ENCODE measurements at places on chromosomes 13 and 19.

- no peak for DNase-seq
Measured at GRCh38 chr13:98581971-98582702, 5.2 kb upstream of the STK24 start.

DNA sequence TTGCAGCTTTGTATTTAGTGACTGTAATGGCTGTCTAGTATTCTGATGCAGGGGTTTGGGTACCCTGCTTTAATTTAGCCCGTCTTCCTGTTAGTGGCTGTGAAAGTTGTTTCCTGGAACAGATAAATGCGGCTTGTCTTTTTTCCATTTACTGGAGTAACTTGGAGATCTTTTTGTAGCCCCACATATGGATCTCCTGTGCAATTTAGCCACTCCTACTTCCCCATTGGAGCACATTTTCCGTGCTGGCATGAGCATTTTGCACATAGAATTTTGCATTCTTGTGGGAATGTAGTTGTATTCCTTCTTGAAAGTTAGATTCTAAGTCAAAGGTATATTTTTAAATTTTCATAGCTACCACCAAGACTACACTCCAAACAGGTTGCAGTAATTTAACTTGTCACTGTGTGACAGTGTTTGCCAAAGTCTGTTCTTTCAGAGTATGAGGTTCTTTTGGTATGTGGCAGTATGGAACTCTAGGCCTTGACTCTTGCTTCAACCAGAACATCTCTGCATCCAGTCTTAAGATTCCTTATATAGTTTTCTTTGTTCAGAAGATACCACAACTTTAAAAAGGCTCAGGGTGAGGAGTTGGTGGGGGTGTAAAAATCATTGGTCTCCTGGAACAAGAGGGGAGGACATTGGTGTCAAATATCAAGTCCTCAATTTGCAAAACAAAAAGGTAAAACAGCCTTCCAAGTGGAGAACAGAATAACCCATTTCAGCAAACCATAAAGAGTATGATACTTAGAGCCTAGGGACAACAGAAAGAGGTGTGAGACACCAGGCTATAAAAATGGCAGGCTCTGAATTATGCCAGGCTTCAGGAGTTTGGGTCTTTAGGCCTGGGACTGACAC, 21.1 kb upstream of the CCDC97 start:
- DNase-seq = no peak

DNA sequence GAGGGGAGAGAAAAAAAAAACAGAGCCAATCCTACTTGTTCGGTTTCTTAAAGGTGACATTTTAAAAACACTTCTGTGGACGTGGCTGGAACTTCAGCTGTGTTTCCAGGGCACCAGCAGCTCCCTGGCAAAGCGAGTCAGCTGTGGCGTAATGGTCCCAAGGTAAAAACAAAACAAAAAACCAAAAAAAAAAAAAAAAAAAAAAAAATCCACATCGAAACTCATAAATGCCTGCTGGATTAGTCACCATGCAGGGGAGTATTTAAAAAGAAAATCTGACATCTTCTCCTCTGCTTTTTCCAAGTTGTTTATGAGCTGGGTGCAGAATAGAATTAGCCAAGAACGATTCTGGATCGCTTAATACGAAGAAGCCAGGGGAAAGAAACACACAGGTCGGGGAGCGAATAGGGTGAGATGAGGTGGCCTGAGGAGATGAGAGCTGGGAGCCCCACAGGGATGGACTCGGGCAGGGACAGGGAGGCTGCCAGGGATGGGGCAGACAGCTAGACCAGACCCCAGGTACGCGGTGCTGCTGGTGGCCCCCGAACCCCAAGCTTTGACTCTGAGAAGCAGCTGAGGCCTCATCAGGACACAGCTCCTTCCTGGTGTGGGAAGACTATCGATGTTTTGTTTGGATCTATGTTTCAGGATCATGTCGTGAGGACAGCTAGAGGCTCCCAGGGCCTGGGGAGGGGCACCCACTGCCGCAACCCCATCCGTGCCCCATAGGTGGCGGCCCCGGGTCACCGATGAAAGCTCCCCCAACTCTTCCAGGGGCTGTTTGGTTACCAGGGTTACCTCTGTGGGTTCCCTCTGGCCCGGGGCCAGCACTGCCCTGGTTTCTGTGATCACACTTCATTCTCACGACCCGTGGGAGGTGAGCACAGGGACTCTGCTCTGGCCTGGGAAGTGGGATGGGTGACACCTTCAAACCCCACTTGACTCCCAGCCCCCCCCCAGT, 3.1 kb upstream of the CTXN1 start:
- DNase-seq = peak; percentile 36

GRCh38 chr13:22629374-22629773, 551.4 kb upstream of the SGCG start:
- DNase-seq = no peak

GRCh38 chr13:23778002-23778652, 111.1 kb downstream of the MIPEP start:
- DNase-seq = no peak

GRCh38 chr13:97279913-97280312, 57.8 kb downstream of the MBNL2 start:
- no peak for DNase-seq

- no peak for DNase-seq
Measured at GRCh38 chr13:28478127-28478526, 16.8 kb downstream of the FLT1 start.

DNA sequence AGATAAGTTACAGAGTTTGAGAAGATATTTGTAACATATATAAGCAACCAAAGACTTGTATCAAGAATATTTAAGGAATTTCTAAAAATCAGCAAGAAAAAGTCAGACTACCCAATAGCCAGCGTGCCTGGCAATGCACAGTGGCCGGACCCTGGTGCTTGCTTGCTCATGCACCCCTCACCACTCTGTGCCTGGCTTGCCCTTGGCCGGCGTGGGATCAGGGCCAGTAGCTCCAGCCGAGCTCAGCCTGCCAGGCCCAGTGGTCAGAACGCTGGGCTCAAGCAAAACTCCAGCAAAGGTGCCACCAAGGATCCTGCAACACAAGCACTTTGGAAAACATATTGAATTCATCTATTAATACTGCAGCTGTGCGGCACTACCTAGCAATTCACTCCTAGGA, 95.1 kb downstream of the KATNAL1 start:
- no peak for DNase-seq

DNA sequence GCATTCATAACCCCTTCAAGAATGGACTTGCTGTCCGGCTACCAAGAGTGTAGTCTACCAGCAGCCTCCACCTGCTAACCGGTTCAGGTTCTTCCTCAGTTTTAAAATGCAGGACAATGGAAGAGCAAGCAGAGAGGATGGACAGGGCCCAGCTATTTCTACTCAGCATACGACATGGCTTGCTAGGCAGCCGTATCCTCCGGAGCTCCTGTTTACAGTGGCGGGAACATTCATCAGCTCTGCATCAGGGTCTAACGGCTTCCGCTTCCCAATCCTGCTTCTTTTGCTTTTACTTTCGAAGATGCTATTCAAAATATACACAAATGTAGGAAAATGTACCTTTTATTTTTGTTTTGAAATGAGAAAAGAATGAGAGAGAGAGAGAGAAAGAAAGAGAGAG, 118.5 kb downstream of the TRPC4 start:
- no peak for DNase-seq

DNA sequence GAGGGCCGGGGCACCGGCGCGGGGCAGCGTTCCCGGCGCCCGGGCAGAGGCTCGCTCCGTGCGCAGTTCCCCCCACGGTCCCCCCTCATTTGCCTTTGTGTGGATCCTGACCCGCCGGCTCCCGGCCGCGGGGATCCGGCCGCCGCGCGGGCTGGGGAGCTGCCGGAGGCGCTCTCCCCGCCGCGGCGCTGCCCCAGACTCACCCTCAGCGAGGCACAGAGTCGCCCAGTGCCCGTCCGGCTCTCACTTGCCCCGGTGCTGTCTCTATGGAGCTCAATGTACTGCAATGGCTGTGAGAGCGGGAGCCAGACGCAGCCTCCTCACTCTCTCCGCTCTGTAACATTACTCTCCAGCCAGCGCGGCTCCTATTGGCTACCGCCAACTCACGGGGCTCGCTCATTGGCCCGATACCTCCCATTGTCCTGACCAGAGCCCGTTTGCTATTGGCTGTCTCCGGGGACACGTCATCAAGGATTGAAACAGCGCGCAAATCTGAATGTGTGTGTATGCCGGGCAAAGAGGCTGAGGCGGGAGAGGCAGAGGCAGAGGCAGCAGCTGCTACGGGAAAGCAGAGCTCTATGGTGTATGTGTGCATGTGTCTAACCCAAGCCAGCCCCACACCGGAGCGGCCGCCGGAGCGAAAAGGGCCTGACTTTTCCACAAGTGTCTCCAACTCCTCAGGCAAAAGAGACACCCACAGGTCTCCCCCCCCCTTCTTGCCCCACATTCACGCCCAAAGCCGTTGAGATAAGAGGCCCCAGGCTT, at the start of gene HMGB1:
Gene HMGB1, minus strand, starts transcription at position 344 of the 765 bp plus-strand sequence. CDS start 2,256 bp downstream, outside the sequence.
- DNase-seq = peak; percentile 96

- DNase-seq = peak; percentile 94
Measured at GRCh38 chr13:49247643-49248621, at the start of gene CDADC1. Gene CDADC1, plus strand, starts transcription at chr13:49247925. Its CDS starts 113 bp downstream, at chr13:49248038.

DNA sequence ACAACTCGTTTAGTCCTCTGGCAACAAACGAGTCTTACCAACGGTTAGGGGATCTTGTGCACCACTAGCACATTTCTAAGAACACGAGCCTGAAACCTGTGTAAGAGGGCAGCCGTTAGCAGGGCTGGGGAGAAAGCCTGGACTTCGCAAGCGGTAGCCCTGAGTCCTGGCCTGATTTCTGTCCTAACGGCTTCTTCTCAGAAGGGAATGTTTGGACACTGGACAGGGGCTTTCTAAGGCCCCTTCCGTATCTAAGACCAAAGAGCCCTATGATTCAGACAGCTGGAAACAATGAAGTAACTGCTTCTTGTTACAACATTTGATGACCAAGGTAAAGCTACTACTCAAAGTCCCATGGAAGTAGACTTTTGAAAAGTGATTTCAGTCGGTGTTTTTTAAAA, 2.2 kb downstream of the ANKRD10 start:
- no peak for DNase-seq

DNA sequence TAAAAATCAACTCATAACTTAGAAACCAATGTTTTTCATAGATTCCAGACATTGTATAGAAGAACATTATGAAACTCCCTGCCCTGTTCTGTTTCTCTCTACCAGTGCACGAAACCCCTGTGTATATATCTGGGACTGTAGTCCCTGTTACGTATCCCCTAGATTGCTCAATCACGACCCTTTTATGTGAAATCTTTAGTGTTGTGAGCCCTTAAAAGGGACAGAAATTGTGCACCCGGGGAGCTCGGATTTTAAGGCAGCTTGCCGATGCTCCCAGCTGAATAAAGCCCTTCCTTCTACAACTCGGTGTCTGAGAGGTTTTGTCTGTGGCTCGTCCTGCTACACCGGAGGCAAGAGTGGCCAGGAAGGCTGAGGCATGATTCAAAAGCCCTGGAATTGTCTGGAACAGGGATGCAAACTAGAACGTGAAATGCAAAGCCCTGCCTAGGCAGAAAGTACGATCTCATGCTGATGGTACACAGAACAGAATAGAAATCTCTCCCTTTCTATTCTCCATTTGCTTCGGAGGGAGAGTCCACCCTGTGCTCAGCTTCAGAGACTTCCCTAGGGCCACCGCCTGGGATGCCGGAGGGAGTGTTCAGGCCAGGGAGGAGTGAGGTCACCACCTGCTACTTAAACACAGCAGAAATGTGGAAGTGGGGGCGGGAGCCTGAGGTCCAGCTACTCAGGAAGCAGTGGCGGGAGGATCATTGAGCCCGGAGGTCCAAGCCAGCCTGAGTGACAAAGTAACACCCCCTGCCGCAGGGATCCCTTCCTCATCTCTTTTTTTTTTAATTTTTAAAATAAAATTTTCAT, 758 bp upstream of the ZNF888 start:
- no peak for DNase-seq

DNA sequence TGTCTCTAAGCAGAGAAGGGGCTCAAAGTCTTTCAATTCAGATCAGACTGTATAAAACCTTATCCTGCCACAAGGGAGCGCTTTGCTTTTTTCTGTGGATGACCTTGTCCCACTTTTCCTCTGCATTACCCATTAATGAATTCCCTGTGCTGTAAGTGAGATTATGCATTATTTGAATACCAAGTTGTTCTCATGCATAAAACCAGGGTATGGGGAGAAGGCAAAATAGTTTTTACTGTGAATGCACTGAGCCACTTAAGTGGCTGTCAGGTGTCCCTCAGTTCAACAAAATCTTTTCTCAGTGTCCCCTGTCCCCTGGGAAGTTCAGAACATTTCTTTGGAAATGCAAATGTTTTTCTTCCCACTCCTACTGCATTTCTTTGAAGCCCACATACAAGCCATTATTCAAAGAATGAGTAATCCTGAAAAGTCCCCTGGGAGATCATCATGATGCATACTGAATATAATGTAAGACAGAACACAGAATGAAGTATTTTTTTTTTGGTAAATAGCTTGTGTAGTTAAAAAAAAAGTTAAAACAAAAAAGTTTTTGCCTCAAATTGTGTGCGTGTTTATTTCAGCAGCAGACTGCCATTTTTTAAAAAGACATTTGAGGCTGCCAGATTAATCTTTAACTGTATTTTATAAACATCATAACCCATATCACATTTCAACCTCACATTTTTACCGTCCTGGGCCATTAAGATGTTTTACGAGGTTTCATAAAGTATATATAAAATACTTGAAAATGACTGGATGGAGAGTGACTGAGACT, 506.7 kb upstream of the PCDH9 start:
- DNase-seq = no peak

GRCh38 chr13:32589471-32589870, 3.2 kb downstream of the PDS5B start:
- DNase-seq = no peak

GRCh38 chr19:9306443-9306842, 3.2 kb downstream of the ZNF699 start:
- no peak for DNase-seq

DNA sequence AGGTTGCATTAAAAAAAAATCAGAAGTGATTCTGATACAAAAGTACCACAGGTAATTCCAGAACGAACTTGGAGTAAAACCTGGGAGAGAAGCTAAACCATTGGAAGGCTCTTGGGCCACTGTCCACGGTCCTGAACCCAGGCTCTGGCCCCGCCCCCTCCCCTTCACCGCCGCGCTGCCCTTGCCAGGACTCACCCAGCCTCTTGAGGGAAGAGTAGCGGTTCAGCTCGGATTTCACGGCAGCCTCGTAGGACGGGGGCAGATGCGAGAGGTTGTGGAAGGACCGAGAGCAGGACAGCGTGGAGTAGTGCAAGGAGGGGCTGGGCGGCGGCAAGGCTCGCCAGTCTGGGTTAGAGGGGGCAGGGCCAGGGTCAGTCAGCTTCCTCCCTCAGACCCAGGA, 5.7 kb downstream of the SHISA7 start:
- no peak for DNase-seq

GRCh38 chr13:44052780-44053184, 173.1 kb downstream of the LACC1 start:
- no peak for DNase-seq

DNA sequence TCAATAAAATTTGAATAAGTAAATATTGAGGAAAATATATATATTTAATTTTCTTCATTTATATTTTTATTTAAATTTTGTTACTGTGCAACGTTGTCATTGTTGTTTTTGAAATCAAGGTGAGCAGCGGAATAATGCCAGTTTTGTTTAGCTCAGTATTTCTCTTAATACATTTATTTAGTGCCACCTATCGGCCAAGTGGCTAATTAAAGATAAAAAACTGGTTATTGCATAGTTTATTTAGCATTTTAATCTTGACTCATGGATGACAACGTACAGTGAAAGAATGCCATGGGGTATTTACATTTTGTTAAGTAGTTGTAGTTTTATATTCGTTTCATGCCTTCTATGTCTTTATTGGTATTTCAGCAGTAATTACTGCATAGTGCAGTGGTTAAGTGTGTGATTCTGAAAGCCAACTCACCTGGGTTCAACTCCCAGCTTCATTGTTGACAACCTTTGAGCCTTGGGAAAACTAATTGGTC, 265.9 kb downstream of the MYO16 start:
- DNase-seq = no peak

All from omental fat pad (tissue), 4 donors.